ENCODE measurements at places on chromosomes 7 and 10. TPM values are rescaled to one million over a fixed set of nuclear protein-coding genes. Genes with fewer than 3 reads are reported as not detected.

FGFR2 gene
- 0.45 TPM for total RNA-seq

OGDHL gene
- 0.16 TPM for total RNA-seq

PNLIPRP3 gene
- not detected for total RNA-seq

CCNJ gene
- 4.3 TPM for total RNA-seq

SORCS3 gene
- total RNA-seq: not detected

CPN1 gene
- 0.28 TPM for total RNA-seq

FAM20C gene
- 38.0 TPM for total RNA-seq

PNLIPRP2 gene
- not detected for total RNA-seq

CCL24 gene
- total RNA-seq: not detected

MACC1 gene
- not detected for total RNA-seq

KLF14 gene
- not detected for total RNA-seq

AKR1D1 gene
- not detected for total RNA-seq

CYP2C9 gene
- total RNA-seq: not detected

CREB5 gene
- 3.5 TPM for total RNA-seq

ASAH2B gene
- total RNA-seq: 3.4 TPM

MET gene
- total RNA-seq: 91.6 TPM

RGR gene
- not detected for total RNA-seq

OPALIN gene
- total RNA-seq: not detected

AOAH gene
- not detected for total RNA-seq

THSD7A gene
- total RNA-seq: 3.3 TPM

ITIH5 gene
- total RNA-seq: 0.09 TPM

FGL2 gene
- not detected for total RNA-seq

LRRC18 gene
- not detected for total RNA-seq

FOXI2 gene
- not detected for total RNA-seq
